ENCODE measurements at places on chromosomes 5 and 9.
A peak's percentile ranks its signal among the peaks of the same experiment; 100 is the strongest.

DNA sequence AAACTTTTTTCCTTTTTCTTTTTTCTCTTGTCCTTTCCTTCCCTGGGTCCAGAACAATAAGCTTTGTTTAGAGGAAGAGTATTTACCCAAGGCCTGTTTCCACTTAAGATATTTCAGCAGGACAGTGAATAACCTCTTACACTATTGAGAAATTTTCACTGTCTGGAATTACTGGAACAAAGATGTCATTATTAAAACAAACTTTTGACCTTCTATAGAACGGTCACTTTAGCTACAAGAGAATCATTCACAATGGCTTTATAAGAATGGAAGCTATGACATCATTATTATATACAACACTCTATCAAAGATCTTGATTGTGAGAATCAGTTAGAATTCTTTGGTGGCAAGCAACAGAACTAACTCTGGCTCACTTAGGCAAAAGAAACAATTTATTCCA is 22.0 kb upstream of the ARHGAP26 start:
- no peaks in the 10 kb centered on the region for H3K27me3 ChIP-seq
- no peaks in the 10 kb centered on the region for H3K36me3 ChIP-seq
- no peak for DNase-seq
- H3K4me3 ChIP-seq = no peak overlapping the region
- H3K27ac ChIP-seq = peak overlapping the region; percentile 71

- H3K27ac ChIP-seq = no peak overlapping the region
- H3K36me3 ChIP-seq = no peaks in the 10 kb centered on the region
- no peaks in the 10 kb centered on the region for H3K27me3 ChIP-seq
- no peak overlapping the region for H3K4me3 ChIP-seq
These were observed 232.5 kb upstream of the CCNH start for GRCh38 chr5:87645224-87645623.

DNA sequence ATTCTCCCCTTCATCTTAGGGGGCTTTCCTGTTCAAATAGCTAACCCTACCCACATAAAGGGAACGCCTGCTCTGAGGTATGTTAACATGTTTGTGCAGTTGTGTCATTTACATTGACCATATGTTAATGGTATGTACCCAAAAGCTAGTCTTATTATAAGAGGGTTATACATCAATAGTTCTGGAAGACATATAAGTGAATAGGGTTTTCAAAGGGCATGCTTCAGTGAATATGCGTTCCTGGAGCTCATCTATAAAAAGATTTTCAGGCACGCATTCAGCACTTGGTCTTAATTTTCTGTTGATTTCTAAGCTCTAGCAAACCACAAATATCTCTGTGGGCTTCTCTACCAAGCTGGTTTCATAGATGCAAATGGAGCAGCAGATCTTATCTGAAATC is 766.1 kb downstream of the IRX1 start:
- no peak overlapping the region for H3K27ac ChIP-seq
- H3K27me3 ChIP-seq = no peaks in the 10 kb centered on the region
- no peaks in the 10 kb centered on the region for H3K4me1 ChIP-seq
- no peak overlapping the region for H3K4me3 ChIP-seq
- H3K36me3 ChIP-seq = no peaks in the 10 kb centered on the region

DNA sequence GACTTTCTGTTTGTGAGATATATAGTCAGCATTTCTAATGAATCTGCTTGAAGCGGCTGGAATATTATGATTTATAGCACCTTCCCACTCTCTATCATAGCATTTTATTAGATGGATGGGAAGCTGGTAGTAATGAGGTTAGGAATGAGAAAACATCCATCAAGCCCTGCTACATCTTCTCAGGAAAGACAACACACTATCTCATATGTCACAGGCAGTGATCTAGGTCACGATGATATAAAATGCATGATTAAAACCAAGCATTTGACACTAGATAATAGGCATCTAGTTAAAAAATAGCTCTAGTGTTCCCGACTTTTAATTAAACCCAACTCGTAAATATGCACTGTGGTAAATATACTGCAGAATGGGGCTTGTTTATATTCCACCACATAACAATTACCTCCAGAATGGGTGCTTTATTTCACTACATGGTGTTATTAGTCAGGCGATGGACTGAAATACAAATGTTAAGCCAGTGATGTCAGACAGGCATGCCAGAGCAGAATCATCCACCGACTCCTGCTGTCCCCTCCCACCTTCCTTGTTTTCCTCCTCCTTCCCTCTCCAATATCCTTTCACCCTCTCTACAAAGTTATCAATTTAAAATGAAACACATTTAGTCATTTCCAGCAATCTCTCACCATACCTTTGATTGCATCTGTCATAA is 286.8 kb downstream of the SPATA31D1 start:
- H3K27me3 ChIP-seq = no peaks in the 10 kb centered on the region
- H3K27ac ChIP-seq = no peak overlapping the region
- H3K4me1 ChIP-seq = peaks cover 34% of the 10 kb centered on the region
- no peak overlapping the region for H3K4me3 ChIP-seq

DNA sequence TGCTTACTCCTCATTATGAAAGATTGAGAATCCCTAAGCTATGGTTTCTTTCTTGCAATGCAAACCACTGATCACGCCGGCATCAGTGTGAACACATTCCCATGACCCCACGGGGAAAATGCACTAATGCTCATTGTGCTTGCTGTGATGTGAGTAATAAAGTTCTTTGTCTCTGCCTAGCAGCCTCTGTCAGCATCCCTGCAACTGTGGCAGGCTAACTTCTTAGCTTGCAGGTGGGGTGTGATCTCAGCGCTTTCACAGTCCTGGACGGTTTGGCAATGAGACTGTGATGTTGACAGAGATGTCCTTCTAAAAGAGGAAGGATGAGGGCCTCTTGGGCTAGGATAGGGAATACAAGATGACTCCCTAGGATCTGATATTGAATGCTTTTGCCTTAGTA is 1218.7 kb downstream of the EFNA5 start:
- H3K4me1 ChIP-seq = peaks cover 10% of the 10 kb centered on the region
- no peak overlapping the region for H3K4me3 ChIP-seq
- H3K27me3 ChIP-seq = no peaks in the 10 kb centered on the region
- no peak overlapping the region for H3K27ac ChIP-seq

DNA sequence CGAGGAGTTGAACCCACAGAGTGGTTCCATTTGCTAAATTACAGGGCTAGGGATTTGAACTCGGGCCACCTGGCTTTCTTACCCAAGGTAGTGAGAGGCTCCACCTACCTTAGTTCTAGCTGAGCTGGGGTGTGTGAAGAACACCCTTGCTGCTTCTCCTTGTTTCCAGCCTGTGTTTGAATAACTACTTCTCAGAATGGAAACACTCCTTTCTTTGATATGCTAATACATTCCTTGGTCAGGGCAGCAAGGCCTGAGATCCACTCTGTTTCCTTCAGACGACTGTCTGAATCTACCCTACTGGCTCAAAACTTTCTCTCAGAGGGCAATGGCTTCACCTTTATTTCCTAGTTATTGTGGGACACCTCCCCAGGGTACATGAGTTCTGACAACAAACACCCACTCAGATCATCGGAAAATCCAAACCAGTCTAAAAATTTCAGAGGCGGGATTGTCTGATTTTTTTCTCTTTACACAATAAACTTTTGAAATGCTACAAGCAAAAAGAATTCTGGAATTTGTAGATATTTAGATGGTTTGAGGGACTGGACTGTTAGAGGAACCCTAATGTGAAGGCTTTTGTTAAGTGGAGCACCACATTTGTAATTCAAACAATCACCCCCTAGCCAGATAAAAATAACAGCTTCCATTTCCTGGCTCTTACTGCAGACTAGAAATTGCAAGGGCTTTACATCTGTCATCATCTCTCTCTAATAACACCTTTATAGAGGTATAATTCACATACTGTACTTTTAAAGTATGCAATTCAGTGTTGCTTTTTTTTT is 4.0 kb upstream of the ATP6V1G1 start:
- peaks cover 10% of the 10 kb centered on the region for H3K4me1 ChIP-seq
- DNase-seq = no peak
- H3K27ac ChIP-seq = no peak overlapping the region
- H3K36me3 ChIP-seq = peaks cover 6% of the 10 kb centered on the region

- no peak overlapping the region for H3K4me3 ChIP-seq
- peaks cover 38% of the 10 kb centered on the region for H3K36me3 ChIP-seq
- H3K4me1 ChIP-seq = peaks cover 17% of the 10 kb centered on the region
- no peak for DNase-seq
- no peak overlapping the region for H3K27ac ChIP-seq
- no peaks in the 10 kb centered on the region for H3K27me3 ChIP-seq
These were observed 20.0 kb upstream of the CREBRF start for GRCh38 chr5:173035904-173036707.

GRCh38 chr5:136729901-136730355 is 364.6 kb upstream of the TRPC7 start:
- no peaks in the 10 kb centered on the region for H3K36me3 ChIP-seq
- H3K4me3 ChIP-seq = no peak overlapping the region
- peaks cover 23% of the 10 kb centered on the region for H3K4me1 ChIP-seq
- H3K27me3 ChIP-seq = no peaks in the 10 kb centered on the region
- peak; percentile 96 for DNase-seq

DNA sequence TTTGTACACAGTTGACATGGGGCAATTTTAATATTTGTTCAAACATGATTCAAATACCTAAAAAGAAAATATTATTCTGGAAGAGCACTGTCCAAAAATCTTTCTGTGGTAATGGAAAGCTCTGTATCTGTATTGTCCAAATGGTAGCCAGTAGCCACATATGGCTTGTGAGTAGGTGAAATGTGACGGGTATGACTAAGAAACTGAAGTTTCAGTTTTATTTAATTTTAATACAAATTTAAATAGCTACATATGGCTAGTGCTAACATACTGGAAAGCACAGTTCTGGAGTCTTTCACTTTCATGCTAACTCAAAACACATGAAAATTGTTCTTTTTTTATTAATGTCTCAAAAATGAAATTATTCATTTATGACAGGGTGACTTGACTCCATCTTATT is 132.6 kb downstream of the PLK2 start:
- H3K4me3 ChIP-seq = no peak overlapping the region
- no peak overlapping the region for H3K27ac ChIP-seq
- no peaks in the 10 kb centered on the region for H3K27me3 ChIP-seq
- no peaks in the 10 kb centered on the region for H3K36me3 ChIP-seq

- DNase-seq = no peak
- no peaks in the 10 kb centered on the region for H3K27me3 ChIP-seq
- H3K27ac ChIP-seq = no peak overlapping the region
- no peaks in the 10 kb centered on the region for H3K4me1 ChIP-seq
- no peaks in the 10 kb centered on the region for H3K36me3 ChIP-seq
- no peak overlapping the region for H3K4me3 ChIP-seq
These were observed 40.8 kb downstream of the CHSY3 start for GRCh38 chr5:129945028-129945427.

DNA sequence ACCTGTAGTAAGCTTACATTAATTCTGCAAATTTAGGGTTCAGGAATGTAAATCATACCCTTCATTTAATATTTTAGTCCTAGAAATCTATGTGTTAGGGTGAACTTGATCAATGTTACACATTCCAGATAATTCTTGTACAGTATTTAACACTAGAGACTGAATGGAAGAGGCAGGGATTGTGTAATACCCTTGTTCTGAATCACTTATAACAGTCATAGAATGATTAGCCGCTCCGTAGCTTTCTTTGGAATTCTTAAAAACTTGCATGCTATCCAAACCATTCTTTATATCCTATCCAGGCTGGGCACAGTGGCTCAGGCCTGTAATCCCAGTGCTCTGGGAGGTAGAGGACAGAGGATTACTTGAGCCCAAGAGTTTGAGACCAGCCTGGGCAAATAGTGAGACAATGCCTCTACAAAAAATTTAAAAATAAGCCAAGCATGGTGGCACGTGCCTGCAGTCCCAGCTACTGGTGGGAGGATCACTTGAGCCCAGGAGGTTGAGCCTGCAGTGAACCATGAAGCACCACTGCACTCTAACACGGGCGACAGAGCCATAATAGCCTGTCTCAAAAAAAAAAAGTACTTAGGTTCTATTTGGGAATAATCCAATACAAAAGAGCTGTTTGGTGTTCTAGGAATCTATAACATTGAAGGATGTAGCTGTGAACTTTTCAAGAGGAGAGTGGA is 8.3 kb downstream of the ZNF483 start:
- H3K27ac ChIP-seq = no peak overlapping the region
- H3K27me3 ChIP-seq = no peaks in the 10 kb centered on the region
- H3K4me3 ChIP-seq = no peak overlapping the region
- no peaks in the 10 kb centered on the region for H3K4me1 ChIP-seq
- no peaks in the 10 kb centered on the region for H3K36me3 ChIP-seq

- H3K36me3 ChIP-seq = no peaks in the 10 kb centered on the region
- no peak overlapping the region for H3K4me3 ChIP-seq
- no peaks in the 10 kb centered on the region for H3K4me1 ChIP-seq
- H3K27ac ChIP-seq = no peak overlapping the region
- DNase-seq = no peak
These were observed 29.2 kb upstream of the TIFAB start for GRCh38 chr5:135481387-135481786.

DNA sequence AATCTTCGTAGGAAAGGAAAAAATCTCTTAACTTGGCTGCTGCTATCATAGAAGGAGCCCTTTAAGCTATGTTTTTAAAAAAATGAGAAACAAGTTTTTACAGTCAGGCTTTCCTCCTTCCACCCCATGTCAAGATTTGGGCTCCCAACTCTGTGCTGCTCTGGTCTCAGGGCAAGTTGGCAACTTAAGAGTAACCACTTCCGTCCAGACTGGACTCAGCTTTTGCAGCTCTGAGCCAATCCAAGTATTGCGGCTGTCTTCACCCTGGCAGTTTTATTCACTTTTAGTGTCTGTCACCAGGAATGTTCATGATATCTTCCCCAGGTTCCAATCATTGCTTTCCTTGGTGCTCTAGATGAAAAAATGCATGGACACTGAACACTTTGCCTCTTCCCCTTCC is 115.9 kb upstream of the GAS1 start:
- H3K27me3 ChIP-seq = no peaks in the 10 kb centered on the region
- DNase-seq = no peak
- H3K27ac ChIP-seq = no peak overlapping the region
- H3K4me3 ChIP-seq = no peak overlapping the region
- H3K4me1 ChIP-seq = no peaks in the 10 kb centered on the region

DNA sequence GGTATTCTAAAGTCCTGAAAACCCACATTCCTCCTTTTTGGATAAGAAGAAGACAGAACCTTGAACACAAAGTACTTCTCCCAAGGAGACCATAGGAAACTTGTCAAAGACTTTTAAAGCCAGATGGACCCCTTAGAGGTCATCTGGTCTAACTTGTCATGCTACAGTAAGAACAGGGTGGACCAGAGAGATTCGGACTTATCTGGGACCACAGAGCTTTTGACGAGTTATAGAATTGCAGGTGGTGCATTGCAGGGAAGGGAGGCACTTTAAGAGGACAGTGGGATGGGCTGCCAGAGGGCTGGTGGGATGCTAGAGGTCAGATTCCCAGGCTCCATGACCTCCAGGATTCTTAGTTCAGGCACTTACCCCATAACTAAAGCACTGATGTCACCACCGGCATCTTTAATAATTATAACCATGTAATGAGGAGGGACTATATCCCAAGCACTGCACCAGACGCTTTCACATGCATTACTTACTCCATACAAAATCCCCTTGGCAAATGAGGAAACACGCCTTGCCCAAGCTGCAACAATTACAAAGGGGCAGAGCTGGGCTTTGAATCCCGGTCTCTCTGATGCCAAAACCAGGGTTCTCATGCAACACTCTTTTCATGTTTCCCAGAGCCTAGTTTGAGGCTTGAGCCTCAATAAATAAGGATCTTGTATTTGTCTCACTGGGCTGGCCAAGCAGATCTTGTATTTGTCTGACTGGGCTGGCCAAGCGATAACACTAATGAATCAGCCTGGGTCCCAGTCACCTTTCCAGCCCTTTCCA is 12.8 kb upstream of the GPX3 start:
- no peak overlapping the region for H3K27ac ChIP-seq
- no peaks in the 10 kb centered on the region for H3K4me1 ChIP-seq
- no peak for DNase-seq
- H3K4me3 ChIP-seq = no peak overlapping the region

- peaks cover 37% of the 10 kb centered on the region for H3K4me1 ChIP-seq
- DNase-seq = peak; percentile 69
- H3K27ac ChIP-seq = peak overlapping the region; percentile 53
- no peaks in the 10 kb centered on the region for H3K27me3 ChIP-seq
- H3K4me3 ChIP-seq = no peak overlapping the region
- no peaks in the 10 kb centered on the region for H3K36me3 ChIP-seq
These were observed 19.6 kb upstream of the RNF20 start for GRCh38 chr9:101514071-101514470.
